ENCODE measurements at places on chromosomes 4 and X.

- no peak for DNase-seq
These were observed 96.6 kb upstream of the SRD5A3 start for GRCh38 chr4:55249476-55249875.

GRCh38 chr4:101102114-101102742 is 245.1 kb downstream of the PPP3CA start:
- no peak for DNase-seq

DNA sequence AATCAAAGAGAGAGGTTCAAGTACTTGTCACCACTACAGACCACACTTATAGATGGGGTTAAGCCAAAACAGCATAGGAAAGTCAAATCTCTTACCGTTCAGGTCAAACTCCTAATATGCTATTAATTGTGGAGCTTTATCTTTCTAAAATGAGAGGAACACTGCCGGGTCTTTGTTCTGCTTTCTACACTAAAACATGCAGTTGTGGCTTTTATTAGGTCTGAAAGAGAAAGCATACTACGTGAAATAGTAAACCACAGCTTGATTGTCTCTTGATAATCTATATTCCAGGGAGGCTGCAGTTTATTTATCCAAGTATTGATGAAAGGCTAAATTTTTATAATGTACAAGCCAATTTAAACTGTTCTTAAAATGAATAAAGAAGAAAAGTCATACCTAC is 12.3 kb upstream of the INPP4B start:
- DNase-seq = no peak

DNA sequence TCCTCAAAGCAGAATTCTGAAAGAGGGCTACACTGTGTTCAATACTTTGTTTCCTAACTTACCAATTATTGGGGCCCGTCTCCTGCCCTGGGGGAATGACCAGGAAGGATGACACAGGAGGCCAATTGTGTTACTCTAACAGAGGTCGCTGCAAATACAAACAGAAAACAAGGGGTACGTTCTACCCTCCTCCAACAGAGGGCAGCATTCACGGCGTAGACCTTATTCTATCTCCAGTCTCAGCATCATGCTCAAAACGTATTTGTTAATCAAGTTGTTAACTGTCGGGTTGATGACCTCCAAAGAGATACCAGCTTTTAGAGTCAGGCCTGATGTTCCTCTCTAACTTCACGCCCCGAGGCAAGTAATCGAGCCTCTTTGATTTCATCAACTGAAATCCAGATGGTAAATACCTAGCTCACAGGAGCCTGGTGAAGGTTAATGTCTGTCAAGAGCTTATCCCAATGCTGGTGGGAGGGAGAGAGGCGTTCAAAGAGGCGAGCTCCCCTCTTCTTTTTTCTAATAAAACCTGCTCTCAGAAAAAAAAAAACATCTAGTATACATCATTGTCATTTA is 181.0 kb upstream of the KCNIP4 start:
- DNase-seq = peak; percentile 61

DNA sequence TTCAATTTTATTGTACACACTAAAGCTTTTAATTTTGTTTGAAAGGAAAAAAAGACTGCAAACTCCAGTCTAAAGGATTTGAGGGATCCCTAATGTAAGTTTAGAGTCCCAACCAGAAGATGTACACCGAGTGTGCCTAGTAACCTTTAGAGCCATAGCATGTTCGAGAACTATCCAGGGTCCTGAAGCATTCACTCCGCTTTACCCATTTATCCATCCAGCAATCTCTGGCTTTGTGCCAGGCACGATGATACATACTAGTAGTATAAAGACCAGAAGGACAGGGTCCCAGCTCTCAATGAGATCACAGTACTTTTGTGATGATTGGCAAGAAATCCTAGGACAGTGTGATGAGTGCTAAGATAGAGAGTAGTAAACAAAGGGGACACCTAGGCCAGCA is 168.7 kb downstream of the STK32B start:
- DNase-seq = no peak

DNA sequence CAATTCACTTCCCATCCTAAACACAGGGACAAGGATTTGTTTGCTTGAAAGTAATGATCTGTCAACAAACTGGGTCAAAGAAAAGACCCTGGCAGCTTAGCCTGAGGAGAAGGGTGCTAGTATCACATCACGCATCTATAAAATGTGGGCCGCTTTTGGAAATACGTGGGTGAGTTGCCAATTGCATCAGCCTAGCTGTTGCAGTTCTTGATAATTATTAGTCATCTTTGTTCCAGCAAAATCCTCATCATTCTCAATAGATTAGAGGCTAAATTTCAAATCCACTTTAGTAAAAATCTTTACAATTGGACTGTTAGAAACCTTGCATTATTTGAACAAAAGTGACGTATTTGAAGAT is 33.6 kb upstream of the TAPT1 start:
- no peak for DNase-seq

DNA sequence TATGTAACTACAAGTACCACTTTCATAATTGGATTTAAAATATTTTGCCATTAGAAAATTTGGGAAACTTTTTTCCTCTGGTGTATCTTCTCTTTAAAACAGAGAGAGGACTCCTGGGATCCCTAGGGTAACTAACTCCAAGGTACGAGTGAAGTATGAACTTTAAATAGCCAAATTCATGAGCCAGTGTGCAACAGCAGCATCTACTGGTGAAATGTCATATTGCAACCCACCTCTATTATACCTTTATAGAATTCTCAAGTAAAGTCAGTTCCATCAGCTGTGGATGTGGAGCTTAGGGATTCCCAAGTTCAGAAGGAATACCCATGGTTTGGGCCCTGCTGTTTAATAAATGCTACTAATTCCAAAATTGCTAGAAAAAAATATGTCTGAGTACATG is 282.7 kb upstream of the TAPT1 start:
- DNase-seq = peak; percentile 12

GRCh38 chr4:3338976-3339531 is 46.2 kb downstream of the RGS12 start:
- no peak for DNase-seq

- DNase-seq = no peak
These were observed 80.5 kb downstream of the FAM53A start for GRCh38 chr4:1603413-1604135.

- DNase-seq = no peak
These were observed 3.8 kb downstream of the TCEAL9 start for GRCh38 chrX:103360092-103360491.
